ENCODE measurements at places on chromosomes 16 and 17.

DNA sequence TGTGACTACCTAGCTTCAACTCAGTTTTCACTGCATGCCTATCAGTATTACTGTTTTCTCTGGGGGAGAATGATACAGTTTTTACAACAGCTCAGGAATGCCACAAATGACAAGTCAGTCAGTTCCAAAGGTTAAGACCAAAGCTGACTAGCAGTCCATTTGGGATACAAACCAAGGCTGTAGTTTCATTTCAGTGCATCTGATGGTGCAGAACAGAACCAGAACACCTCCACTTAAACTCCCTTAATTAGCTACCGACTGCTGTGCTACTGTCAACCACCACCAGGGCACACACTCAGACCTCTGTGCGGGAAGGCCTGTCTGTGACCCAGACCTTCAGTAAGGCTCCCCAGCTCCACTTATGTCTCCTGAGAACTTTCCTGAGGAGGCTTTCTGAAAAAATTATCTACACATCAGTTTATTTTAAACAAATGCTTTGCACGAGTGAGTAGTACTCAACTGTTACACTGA is 20.4 kb downstream of the NFE2L1 start:
- DNase-seq = peak; percentile 26

DNA sequence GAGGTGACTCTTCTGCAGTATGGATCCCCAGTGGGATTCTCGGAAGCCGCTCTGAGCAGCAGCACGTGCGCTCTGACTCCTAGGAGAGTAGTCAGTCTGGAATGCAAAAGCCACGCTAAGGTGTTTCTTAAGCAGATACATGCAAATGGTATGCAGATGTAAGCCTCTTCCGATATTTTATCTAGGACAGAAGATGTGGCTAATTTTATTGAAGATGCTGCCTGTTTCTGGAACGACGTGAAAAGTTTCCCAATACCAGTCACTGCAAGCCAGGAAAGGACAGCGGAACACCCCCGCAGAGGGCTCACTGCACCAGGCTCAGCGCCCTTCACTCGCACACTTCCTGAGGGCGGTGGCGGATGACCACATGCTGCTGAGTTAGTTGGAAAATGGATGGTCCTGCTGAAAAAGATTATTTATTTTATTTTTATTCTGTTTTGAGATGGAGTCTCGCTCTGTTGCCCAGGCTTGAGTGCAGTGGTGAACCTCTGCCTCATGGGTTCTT is 10.1 kb downstream of the FADS6 start:
- DNase-seq = peak; percentile 88

- peak; percentile 76 for DNase-seq
Observed at GRCh38 chr16:81758376-81758775, 20.7 kb upstream of the PLCG2 start.

- DNase-seq = peak; percentile 10
Observed at GRCh38 chr17:63356337-63356757, 89.8 kb downstream of the CYB561 start.

GRCh38 chr16:24577167-24577566 is 37.8 kb downstream of the RBBP6 start:
- DNase-seq = no peak

All from suppressor macrophage (primary cell).